Naive B cell (primary cell): ENCODE measurements at places on chromosomes 7 and 10. TPM values are rescaled to one million over a fixed set of nuclear protein-coding genes. Genes with fewer than 3 reads are reported as not detected.

LRRD1 gene
- polyA plus RNA-seq: not detected

GRCh38 chr7:131670406-131670805 is 114.0 kb upstream of the PODXL start:
- no peak overlapping the region for H3K27ac ChIP-seq
- H3K4me1 ChIP-seq: no peaks in the 10 kb centered on the region
- H3K27me3 ChIP-seq: peaks cover 57% of the 10 kb centered on the region
- DNase-seq: no peak
- peaks cover 10% of the 10 kb centered on the region for H3K36me3 ChIP-seq
- no peak overlapping the region for H3K4me3 ChIP-seq

DNA sequence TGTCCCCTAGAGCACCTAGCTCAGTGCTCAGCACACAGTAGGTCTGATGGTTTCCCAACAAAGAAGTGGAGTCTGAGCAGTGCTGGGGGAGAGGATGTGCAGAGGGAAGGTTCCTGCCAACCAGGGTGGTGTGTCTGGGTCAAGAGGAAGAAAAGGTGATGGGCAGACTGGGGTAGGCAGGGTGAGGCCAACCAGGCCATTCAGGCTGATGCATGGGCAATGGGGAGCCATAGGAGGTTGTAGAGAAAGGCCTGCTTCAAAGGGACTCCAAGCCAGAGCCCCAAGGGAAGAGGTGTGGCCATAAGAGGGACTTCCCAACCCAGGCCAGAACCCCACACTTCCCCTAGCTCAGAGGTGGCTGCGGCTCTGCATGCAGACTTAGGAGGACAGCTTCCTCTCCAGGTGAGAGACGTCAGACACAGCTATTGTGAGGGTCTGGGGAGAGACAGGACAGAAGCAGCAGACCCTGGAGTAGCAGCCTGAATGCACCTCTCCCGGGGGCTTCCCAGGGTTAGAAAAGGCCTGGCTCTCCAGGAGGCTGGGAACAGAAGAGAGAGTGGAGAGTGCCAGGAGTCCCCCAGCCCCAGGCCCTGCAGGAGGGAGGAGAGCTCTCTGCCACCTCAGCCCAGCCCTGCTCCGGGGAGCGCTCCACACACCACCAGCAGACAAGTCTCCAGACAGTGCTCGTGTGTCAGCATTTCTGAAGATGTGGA is 87.4 kb upstream of the ZMIZ1 start:
- no peak for DNase-seq
- no peak overlapping the region for H3K27ac ChIP-seq
- H3K27me3 ChIP-seq: peaks cover 42% of the 10 kb centered on the region
- H3K36me3 ChIP-seq: no peaks in the 10 kb centered on the region
- H3K4me3 ChIP-seq: no peak overlapping the region

DNA sequence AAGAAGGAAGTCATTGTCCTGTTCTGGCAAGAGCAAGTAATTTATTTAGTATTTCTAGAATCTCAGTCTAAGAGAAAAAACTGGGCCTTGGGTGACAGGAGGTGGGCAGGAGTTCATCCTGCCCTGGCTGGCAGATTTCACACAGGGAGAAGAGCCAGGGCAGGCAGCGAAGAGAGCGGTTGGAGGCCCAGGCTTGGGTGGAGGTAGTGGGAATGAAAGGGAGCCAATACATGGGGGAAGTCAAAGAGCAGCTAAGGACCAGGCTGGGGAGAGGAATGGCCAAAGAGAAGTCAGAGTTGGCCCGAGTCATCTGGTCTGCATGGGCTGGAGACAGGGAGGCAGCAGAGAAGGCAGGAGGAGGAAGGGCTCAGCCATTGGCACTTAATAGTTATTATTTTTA is 51.4 kb downstream of the HECW1 start:
- H3K36me3 ChIP-seq: no peaks in the 10 kb centered on the region
- peak overlapping the region; percentile 64 for H3K4me3 ChIP-seq
- no peaks in the 10 kb centered on the region for H3K4me1 ChIP-seq

DNA sequence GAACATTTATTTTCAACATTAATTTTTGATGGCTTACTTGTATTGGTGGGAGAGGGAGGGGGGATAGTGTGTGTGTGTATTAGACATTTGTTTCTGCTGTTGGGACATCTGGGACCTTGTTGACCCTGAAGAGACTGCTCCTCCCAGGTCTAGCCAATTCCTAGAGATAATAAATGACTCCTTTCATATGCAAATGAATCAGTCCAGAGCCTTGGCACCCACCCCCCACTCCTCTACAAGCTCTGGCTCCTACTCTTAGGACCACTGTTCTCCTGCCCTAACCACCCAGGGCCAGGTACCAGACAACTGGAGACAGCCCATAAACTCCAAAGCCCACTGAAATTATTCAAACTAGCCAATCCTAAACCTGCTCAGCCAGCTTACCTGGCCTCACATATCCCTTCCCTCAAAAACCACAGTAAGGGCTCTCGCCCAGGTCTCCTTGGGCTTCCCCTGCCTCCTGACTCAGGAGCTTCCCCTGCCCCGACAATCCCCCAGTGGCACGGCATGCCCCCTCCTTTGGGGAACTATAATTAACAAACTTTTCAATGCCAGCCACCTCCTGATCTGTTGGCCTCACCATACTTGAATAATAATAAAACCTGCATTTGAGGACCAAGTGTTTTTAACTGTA is 233.3 kb downstream of the ELMO1 start:
- H3K27me3 ChIP-seq: no peaks in the 10 kb centered on the region
- peaks cover 11% of the 10 kb centered on the region for H3K4me1 ChIP-seq
- DNase-seq: no peak
- H3K36me3 ChIP-seq: peaks cover 27% of the 10 kb centered on the region

- H3K4me3 ChIP-seq: no peak overlapping the region
- H3K27ac ChIP-seq: no peak overlapping the region
- H3K4me1 ChIP-seq: no peaks in the 10 kb centered on the region
- H3K27me3 ChIP-seq: peaks cover 13% of the 10 kb centered on the region
- DNase-seq: no peak
- no peaks in the 10 kb centered on the region for H3K36me3 ChIP-seq
Measured at GRCh38 chr7:104040666-104041065, 51.2 kb upstream of the RELN start.

DNA sequence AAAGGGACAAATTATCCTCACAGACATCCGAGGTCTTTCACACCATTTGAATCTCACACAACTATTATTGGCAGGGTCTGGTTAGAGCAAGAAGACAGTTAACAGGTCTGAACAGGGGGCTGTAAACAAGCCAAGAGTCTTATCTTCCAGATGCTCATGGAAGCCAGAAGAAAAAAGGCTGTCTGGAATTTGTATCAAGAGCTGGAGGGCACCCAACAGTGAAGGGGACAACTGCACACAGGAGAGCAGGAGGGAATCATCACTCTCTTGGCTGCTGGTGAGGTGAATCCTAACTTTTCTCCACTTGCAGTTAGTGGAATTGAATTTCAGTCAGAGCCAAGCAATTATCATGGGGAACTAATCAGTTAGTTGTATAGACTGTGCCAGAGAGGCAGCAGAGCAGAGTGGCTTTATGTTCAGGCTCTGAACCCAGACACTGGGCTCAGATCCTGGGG is 880.2 kb upstream of the AUTS2 start:
- no peaks in the 10 kb centered on the region for H3K4me1 ChIP-seq
- H3K27me3 ChIP-seq: no peaks in the 10 kb centered on the region
- no peaks in the 10 kb centered on the region for H3K36me3 ChIP-seq
- H3K27ac ChIP-seq: no peak overlapping the region
- no peak for DNase-seq

MGAM2 gene
- not detected for polyA plus RNA-seq

- H3K27me3 ChIP-seq: peaks cover 7% of the 10 kb centered on the region
- H3K27ac ChIP-seq: no peak overlapping the region
Measured at GRCh38 chr10:31098046-31098445, 66.4 kb upstream of the ZNF438 start.

- H3K27me3 ChIP-seq: no peaks in the 10 kb centered on the region
- DNase-seq: no peak
- H3K36me3 ChIP-seq: peaks cover 23% of the 10 kb centered on the region
- peak overlapping the region; percentile 85 for H3K27ac ChIP-seq
Measured at GRCh38 chr10:14571866-14572507, 202.7 kb downstream of the FAM107B start.

HGF gene
- not detected for polyA plus RNA-seq

GRCh38 chr10:125231116-125231812 is 70.9 kb upstream of the CTBP2 start:
- no peaks in the 10 kb centered on the region for H3K36me3 ChIP-seq
- H3K4me3 ChIP-seq: no peak overlapping the region
- no peak overlapping the region for H3K27ac ChIP-seq
- DNase-seq: no peak

DNA sequence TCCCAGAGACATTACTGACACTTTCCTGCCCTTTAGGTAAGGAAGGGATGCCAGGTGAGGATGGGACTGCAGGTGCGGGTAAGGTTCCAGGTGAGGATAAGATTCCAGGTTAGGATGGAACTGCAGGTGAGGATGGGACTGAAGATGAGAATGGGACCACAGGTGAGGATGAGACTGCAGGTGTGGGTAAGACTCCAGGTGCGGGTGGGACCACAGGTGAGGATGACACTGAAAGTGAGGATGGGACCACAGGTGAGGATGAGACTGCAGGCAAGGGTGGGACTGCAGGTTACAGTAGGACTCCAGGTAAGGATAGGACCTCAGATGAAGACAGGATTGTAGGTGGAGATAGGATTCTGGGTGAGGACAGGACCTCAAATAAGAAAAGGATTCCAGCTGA is 322.3 kb downstream of the WDR37 start:
- H3K27me3 ChIP-seq: peaks cover 60% of the 10 kb centered on the region
- H3K4me3 ChIP-seq: no peak overlapping the region
- H3K27ac ChIP-seq: no peak overlapping the region
- peaks cover 4% of the 10 kb centered on the region for H3K36me3 ChIP-seq
- no peaks in the 10 kb centered on the region for H3K4me1 ChIP-seq

- no peak for DNase-seq
- H3K4me3 ChIP-seq: no peak overlapping the region
- H3K27ac ChIP-seq: no peak overlapping the region
- H3K4me1 ChIP-seq: peaks cover 3% of the 10 kb centered on the region
- H3K27me3 ChIP-seq: peaks cover 6% of the 10 kb centered on the region
- H3K36me3 ChIP-seq: no peaks in the 10 kb centered on the region
Measured at GRCh38 chr10:71632896-71633600, 86.5 kb downstream of the C10orf105 start.

GRCh38 chr7:37408291-37409228 is 40.1 kb downstream of the ELMO1 start:
- peak overlapping the region; percentile 77 for H3K4me3 ChIP-seq
- peaks cover 55% of the 10 kb centered on the region for H3K4me1 ChIP-seq
- peak overlapping the region; percentile 61 for H3K27ac ChIP-seq
- H3K27me3 ChIP-seq: no peaks in the 10 kb centered on the region
- peaks cover 9% of the 10 kb centered on the region for H3K36me3 ChIP-seq

DNA sequence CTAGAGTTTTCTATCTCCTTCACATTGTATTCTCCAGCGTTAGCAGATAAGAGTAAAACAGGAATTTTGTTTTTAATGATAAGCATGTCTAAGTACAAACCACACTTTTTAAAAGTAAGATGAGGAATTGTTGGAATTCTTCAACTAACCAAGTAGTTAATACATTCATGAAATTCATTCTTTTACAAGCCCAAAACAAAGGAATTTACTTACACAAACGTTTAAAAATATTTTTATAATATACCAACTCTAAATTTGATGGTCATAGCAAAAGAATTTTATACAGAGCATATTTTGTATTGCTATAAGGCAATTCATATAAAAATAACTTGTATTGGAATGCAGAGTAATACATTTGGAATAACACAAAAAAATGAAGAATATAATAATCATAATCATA is 51.3 kb downstream of the TWIST1 start:
- no peaks in the 10 kb centered on the region for H3K36me3 ChIP-seq
- peaks cover 6% of the 10 kb centered on the region for H3K27me3 ChIP-seq
- DNase-seq: no peak
- no peaks in the 10 kb centered on the region for H3K4me1 ChIP-seq
- H3K27ac ChIP-seq: no peak overlapping the region
- H3K4me3 ChIP-seq: no peak overlapping the region

DNA sequence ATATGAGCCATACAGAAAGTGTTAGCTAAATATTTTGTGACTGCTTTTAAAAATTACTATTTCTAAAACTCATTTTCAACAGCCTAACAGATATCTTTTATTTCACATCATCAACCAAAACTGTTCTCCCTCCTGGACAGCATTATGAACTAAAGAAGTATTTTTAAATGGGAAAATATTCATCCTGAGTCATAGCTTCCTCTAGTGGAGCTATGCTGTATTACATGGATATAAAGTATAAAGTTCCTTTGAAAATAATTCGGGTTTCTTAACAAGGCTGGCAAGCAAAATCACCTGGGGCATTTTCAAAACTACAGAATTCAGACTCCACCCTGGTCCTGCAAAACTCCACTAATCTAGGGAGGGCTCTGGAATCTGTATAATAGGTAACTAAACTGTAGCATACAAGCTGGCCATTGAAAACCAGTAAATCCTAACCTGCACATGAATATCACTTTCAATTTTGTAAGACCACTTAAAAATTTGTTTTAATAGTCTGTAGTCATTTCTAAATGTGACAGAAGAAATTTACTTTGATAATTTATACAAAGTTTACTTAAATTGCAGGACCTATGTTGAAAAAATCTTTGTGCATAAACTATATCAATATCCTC is 53.5 kb downstream of the SCIN start:
- H3K27me3 ChIP-seq: peaks cover 24% of the 10 kb centered on the region
- H3K4me1 ChIP-seq: no peaks in the 10 kb centered on the region
- no peak overlapping the region for H3K4me3 ChIP-seq
- H3K27ac ChIP-seq: no peak overlapping the region

UFSP1 gene
- 2.5 TPM for polyA plus RNA-seq

- no peak for DNase-seq
- no peak overlapping the region for H3K4me3 ChIP-seq
- peaks cover 40% of the 10 kb centered on the region for H3K4me1 ChIP-seq
- no peaks in the 10 kb centered on the region for H3K27me3 ChIP-seq
Measured at GRCh38 chr7:5631752-5632151, 149.7 kb downstream of the RNF216 start.

DNA sequence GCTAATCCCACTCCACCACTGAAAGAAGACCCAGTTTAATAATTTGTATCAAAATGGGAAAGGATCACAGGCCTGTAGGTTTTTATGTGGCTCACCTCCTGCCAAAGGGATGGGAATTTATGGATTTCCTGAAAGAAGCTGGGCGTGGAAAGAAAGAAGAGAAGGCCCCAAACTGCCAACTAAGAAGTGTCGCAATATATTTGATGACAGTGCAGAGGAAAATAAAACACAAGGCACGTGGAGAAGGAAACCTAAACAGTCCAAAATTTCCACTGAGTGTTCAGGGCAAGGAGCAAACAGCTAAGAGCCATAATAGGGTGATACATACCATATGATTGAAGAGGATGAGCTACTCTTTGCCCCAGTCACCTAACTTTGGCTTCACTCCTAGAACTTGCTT is 667.2 kb downstream of the GATA3 start:
- H3K36me3 ChIP-seq: no peaks in the 10 kb centered on the region
- H3K27me3 ChIP-seq: no peaks in the 10 kb centered on the region
- no peak overlapping the region for H3K4me3 ChIP-seq

GRCh38 chr10:130171196-130171595 is 35.0 kb downstream of the GLRX3 start:
- no peaks in the 10 kb centered on the region for H3K27me3 ChIP-seq
- H3K4me3 ChIP-seq: no peak overlapping the region
- peaks cover 5% of the 10 kb centered on the region for H3K4me1 ChIP-seq
- H3K27ac ChIP-seq: no peak overlapping the region

ANKMY2 gene
- 14.5 TPM for polyA plus RNA-seq

GRCh38 chr7:116522247-116522646 is 2.6 kb upstream of the CAV1 start:
- no peak overlapping the region for H3K27ac ChIP-seq
- DNase-seq: no peak
- H3K36me3 ChIP-seq: no peaks in the 10 kb centered on the region
- no peak overlapping the region for H3K4me3 ChIP-seq

PMPCB gene
- 88.1 TPM for polyA plus RNA-seq

GRCh38 chr10:112669989-112670388 is 223.0 kb downstream of the VTI1A start:
- no peaks in the 10 kb centered on the region for H3K27me3 ChIP-seq
- H3K4me1 ChIP-seq: no peaks in the 10 kb centered on the region
- H3K36me3 ChIP-seq: peaks cover 34% of the 10 kb centered on the region
- no peak overlapping the region for H3K4me3 ChIP-seq
- no peak overlapping the region for H3K27ac ChIP-seq
- no peak for DNase-seq
